KBM-7 (cell line): ENCODE measurements at places on chromosomes 7 and 10.

DNA sequence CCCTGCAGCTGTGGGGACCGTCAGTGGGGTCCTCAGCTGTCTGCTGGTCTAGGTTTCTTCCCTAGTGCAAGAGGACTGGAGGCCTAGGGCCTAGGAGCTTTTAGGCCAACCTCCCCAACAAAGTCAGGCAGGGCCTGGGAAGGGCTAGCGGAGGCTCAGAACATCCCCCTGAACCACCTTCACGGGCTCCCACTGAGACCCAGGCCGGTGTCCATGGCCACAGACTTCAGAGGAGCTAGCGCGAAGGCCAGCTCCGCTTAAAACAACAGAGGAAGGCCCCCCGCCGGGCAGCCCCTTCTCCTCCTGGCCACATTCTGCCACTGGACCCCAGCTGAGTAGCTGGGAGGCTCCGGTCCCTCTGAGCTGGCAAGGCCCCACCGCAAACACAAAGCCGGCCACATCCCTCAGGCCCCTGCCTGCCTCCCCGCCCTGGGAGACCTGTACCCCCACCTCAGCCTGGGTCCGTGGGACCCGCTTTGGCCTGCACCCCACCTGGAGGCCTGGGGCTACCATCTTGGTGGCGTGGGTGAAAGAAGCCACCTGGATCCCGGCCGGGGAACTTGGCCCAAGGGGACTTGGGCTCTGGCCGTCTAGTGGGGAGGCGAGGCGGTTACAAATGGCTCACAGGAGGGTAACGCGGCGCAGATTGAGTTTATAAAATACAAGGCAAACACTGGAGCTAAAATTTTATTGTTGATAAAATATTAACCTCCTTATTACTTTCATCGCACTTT, 5.4 kb upstream of the UNCX start:
- no peak for DNase-seq

- DNase-seq: no peak
Measured at GRCh38 chr7:146922782-146923181, 806.2 kb downstream of the CNTNAP2 start.

DNA sequence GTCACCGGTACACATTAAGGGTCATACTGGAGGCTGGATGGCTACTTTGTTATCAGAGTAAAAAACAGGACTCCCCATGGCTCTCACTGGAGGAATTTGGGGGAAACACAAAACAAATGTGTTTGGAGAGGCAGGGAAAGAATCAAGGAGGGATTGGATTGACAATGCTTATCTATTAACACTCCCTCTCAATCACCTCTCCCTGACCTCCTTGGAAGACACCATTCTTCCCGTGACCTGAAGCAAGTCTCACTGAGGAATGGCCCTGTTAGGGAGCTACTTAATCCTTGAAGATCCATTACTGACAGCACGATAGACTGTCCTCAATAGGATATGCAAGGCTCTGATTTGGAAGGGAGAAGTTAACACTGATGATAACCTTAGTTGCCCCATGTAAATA, 242.1 kb upstream of the PTN start:
- no peak for DNase-seq

DNA sequence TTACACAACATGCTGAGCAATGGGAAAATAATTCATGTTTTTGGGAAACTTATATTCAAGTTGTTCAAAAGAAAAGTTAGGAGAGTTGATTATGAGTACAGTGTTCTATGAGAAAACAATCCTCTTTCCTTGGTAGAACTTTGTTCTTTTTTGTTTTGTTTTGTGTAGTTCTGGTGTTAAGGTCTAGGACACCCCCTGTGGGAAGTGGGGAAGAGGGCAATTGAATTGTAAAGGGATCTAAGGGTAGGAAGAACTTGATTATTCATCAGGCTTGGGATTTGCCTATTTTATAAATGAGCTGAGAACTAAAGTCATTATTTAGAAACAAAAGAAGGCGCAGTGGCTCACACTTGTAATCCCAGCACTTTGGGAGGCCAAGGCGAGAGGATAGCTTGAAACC, 25.9 kb upstream of the CDK13 start:
- no peak for DNase-seq

- no peak for DNase-seq
Measured at GRCh38 chr7:157013602-157014549, 3.4 kb upstream of the MNX1 start.
